ENCODE measurements at places on chromosomes 5 and 9. TPM values are rescaled to one million over a fixed set of nuclear protein-coding genes. Genes with fewer than 3 reads are reported as not detected.
A peak's percentile ranks its signal among the peaks of the same experiment; 100 is the strongest.

DNA sequence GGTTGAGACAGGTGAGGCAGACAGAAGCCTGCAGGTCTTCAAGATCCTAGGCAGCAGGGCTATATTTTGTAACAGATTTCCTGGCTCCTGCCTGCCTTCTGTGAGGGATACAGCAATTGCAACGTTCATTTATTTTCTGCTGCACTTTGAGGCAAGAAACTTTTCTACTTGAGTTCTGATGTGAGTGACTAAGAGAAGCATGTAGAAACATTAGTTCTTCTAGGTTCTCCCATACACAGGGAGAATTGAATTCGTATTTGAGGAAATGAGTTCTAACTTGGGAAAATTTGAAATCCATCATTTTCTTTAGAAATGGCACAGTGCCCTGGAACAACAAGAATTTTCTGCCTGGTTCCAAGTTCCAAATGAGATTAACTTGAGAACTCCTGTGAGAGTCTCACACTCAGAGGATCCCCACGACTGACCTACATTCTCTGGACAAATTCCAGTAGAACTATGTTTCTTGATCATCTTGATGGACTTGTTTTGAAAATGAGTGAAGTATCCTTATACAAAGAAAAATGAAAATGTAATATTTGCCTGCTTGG is 15.0 kb downstream of the MAMDC2 start:
- peaks cover 3% of the 10 kb centered on the region for H3K4me1 ChIP-seq
- H3K27me3 ChIP-seq, result peaks cover 8% of the 10 kb centered on the region
- no peak for DNase-seq
- no peak overlapping the region for H3K4me3 ChIP-seq
- H3K27ac ChIP-seq, result no peak overlapping the region
- no peaks in the 10 kb centered on the region for H3K36me3 ChIP-seq

- no peak for DNase-seq
- H3K36me3 ChIP-seq, result peaks cover 16% of the 10 kb centered on the region
- peak overlapping the region; percentile 96 for H3K4me3 ChIP-seq
- H3K4me1 ChIP-seq, result peaks cover 50% of the 10 kb centered on the region
Measured at GRCh38 chr5:177304392-177305119, 957 bp downstream of the PRELID1 start.

Gene KCTD16
- 3.0 TPM for total RNA-seq

DNA sequence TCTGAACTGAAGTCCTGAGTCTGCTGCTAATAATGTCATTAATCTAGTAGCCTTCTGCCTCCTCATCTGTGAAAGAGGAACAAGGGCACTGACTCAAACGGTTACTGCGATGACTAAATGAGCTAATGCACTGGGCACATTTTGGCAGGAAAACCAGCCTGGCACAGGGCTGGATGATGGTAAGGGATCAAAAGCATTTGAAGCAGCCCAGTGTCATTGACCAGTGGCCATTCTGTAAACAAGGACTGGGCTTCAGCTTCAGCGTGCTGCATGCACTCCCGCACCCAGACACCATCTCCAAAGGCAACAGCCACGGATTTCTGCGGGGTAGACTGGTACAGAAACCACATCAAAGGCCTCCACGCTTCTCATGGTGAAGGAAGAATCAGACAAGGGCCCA is 8.0 kb downstream of the GCNT4 start:
- H3K36me3 ChIP-seq, result peaks cover 7% of the 10 kb centered on the region
- no peak overlapping the region for H3K4me3 ChIP-seq
- H3K4me1 ChIP-seq, result no peaks in the 10 kb centered on the region
- no peaks in the 10 kb centered on the region for H3K27me3 ChIP-seq
- DNase-seq, result no peak

DNA sequence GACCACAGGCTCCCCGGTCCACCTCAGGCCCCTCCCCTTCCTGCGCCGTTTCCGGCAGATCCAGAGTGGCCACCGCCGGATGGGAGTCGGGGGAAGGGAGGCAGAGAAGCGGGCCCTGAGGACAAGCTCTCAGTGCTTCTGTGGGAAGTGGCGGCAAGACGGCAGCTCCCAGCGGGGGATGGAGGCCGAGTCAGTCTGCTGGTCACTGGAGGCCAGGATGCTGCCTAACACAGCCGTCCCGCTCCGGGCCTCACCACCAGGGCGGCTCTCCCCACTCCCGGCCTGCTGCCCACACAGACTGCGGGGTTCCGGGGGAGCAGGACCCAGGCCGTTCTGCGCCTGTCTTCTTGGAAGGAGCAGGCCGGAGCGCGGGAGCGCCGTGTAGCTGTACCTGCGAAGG is 31.4 kb downstream of the FXN start:
- H3K4me3 ChIP-seq, result no peak overlapping the region
- no peaks in the 10 kb centered on the region for H3K27me3 ChIP-seq
- H3K4me1 ChIP-seq, result no peaks in the 10 kb centered on the region
- peaks cover 5% of the 10 kb centered on the region for H3K36me3 ChIP-seq
- H3K27ac ChIP-seq, result no peak overlapping the region
- no peak for DNase-seq

- DNase-seq, result no peak
- H3K4me3 ChIP-seq, result no peak overlapping the region
- no peak overlapping the region for H3K27ac ChIP-seq
- no peaks in the 10 kb centered on the region for H3K36me3 ChIP-seq
- no peaks in the 10 kb centered on the region for H3K27me3 ChIP-seq
Measured at GRCh38 chr9:20315677-20316076, 306.6 kb downstream of the MLLT3 start.
